ENCODE measurements at places on chromosomes 6 and 20.

GRCh38 chr20:39939241-39939865 is 749.7 kb downstream of the MAFB start:
- no peak for DNase-seq

GRCh38 chr20:47818016-47818415 is 32.7 kb upstream of the SULF2 start:
- no peak for DNase-seq

- no peak for DNase-seq
These were observed at the start of gene HLA-DOA for GRCh38 chr6:33008944-33009861. Gene HLA-DOA, minus strand, starts transcription at chr6:33009591.

- DNase-seq: no peak
These were observed 94.4 kb upstream of the ADGRF4 start for GRCh38 chr6:47603995-47604394.

- no peak for DNase-seq
These were observed 602.2 kb upstream of the NRSN1 start for GRCh38 chr6:23523771-23524170.

DNA sequence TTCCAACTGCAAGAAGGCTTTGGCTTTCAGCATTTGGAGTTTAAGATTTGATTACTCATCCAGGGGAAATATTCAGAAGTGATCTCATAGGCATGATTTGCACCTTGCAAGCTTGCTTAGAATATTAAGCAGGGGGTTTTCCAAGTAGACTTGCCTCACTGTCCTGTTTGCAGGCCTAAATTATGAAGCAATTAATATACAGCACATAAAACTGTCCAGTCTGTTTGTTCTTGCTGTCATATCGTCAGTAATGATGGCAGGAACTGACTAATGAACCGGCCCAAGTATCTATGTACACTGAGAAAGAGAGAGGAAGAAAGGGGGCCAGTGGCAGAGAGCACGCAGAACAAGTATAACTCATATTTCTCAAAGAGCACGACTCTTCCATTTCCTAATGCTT is 212.5 kb upstream of the SUPT3H start:
- DNase-seq: no peak

- no peak for DNase-seq
These were observed 45.4 kb upstream of the AIG1 start for GRCh38 chr6:143015300-143015706.

DNA sequence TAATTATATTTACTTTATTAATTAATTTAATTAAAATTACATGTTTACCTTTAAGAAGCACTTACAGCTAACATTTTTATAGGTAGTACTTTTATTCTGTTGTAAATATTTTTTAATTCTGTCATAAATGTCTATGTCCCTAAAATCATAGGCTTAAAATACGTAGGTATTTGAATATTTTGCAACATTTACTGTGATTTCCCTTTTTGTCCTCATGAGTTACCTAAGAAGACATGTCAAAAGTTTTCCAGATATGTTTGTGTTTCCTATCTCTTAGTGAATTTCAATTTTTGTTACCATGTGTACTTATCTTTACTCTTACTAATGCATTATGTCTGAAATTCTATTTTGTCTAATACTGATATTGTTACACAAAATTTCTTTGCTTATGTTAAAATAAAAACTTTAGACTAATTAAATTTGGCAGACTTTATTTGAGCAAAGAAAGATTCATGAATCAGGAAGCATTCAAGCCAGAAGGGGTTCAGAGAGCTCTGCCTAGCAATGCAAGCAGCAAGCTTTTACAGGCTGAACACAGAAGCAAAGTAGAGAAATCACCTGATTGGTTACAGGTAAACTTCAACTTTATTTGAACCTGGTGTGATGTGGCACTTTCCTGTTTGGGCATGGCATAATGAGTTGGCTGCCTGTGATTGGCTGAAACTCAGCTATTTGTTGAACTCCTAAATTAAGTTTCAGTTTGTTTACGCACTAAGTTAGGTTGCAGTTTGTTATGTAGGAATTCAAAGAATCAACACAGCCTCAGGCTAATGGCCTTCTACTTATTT is 123.2 kb upstream of the TMEM170B start:
- no peak for DNase-seq

DNA sequence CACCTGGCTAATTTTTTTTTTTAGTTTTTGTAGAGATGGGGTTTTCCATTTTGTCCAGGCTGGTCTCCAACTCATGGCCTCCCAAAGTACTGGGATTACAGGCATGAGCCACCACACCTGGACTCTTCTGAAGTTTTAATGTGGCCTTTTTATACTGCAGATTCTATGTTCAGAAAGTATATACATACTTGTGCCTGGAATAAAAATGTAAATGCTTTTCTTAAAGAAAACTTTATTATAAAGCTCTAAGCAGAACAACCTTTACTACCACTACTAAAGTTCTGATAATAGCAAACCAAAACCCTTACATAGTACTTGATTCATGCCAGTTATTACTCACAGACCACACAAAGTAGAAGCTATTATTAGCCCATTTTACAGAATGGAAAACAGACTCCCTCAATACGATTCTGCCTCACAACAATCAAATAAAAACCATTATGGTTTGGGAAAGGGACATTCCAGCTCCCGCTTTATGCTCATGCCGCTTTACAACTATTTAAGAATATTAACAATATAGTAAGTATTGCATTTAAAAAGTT is 5.3 kb downstream of the PHIP start:
- DNase-seq: no peak

DNA sequence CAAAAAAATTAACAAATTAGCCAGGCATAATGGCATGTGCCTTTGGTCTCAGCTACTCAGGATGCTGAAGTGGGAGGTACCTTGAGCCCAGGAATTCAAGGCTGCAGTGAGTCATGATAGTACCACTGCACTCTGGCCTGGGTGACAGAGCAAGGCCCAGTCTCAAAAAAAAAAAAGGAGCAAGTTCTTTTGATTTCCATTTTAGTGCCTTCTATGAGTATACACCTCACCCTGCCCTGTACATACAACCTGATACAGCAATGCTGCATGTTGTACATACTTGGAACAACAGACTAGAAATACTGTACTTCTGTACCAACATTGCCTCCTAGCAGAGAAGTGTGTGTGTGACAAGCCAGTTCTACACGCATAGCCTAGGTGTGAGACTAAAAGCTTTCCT is 97.3 kb upstream of the CARMIL1 start:
- DNase-seq: no peak

DNA sequence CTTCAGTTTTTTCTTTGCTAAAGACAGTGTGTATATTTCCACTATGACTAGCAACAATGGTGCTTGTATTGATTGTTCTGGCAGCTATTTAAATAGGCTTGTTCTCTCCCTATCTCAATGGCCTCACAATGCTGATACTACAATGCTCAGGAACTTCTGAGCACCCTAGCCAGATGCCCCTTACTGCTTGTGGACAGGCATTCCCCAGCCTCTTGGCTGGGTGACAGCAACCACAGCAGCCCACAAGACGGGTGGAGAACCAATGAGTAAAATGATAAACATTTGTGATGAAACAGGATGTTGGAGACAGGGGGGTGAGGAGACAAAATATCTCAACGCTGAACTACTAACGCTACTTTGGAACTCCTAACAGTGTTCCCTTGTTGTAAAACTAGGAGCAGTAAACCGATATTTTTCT is 42.3 kb downstream of the HIVEP2 start:
- no peak for DNase-seq

DNA sequence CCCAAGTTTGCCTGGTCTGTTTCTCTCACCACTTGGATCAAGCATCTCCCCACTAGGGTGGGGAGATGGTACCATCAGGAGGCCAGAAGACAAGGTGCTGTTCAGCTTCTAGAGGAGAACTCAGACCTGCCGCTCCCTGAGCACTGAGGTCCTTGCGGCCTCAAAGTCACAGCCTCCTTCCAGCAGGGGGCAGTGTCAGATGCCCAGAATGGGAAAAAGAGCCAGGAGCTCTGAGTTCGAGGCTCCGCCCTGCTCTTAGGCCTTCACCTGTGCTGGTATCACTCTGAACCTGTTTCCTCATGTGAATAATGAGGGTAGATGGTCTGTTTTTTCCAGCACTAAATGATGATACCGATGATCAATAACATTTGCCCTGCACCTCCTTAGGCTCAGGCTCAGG is 68.7 kb downstream of the TOX2 start:
- no peak for DNase-seq

DNA sequence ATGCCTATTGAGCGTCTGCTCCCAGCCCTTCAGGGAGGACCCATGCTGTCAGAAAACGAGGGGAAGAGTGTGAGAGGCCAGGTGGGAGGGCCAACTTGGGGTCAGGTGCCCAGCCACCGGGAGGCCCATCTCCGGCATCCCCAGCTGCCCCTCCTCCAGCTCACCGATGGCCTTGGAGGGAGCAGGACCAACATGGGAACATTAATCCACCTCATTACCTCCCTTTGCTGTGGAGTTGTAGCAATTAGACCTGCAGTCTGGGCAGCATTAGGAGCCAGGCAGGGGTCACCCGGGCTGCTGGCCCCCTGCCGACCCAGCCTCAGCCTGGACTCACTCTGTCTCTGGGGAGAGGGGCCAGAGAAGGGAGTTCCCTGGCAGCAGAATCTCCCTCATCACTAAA is 25.1 kb downstream of the DLGAP4 start:
- no peak for DNase-seq

- DNase-seq: no peak
These were observed 54.3 kb upstream of the GPR31 start for GRCh38 chr6:167211881-167212712.

DNA sequence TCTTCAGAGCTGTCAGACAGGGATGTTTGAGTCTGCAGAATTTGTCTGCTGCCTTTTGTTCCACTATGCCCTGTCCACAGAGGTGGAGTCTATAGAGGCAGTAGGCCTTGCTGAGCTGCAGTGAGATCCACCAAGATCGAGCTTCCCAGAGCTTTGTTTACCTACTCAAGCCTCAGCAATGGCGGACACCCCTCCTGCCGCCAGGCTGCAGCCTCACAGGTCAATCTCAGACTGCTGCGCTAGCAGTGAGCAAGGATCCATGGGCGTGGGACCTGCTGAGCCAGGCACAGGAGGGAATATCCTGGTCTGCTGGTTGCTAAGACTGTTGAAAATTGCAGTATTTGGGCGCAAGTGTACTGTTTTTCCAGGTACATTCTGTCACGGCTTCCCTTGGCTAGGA is 28.4 kb upstream of the RAB32 start:
- no peak for DNase-seq

- no peak for DNase-seq
These were observed 64.3 kb downstream of the MRPL14 start for GRCh38 chr6:44062771-44063560.

DNA sequence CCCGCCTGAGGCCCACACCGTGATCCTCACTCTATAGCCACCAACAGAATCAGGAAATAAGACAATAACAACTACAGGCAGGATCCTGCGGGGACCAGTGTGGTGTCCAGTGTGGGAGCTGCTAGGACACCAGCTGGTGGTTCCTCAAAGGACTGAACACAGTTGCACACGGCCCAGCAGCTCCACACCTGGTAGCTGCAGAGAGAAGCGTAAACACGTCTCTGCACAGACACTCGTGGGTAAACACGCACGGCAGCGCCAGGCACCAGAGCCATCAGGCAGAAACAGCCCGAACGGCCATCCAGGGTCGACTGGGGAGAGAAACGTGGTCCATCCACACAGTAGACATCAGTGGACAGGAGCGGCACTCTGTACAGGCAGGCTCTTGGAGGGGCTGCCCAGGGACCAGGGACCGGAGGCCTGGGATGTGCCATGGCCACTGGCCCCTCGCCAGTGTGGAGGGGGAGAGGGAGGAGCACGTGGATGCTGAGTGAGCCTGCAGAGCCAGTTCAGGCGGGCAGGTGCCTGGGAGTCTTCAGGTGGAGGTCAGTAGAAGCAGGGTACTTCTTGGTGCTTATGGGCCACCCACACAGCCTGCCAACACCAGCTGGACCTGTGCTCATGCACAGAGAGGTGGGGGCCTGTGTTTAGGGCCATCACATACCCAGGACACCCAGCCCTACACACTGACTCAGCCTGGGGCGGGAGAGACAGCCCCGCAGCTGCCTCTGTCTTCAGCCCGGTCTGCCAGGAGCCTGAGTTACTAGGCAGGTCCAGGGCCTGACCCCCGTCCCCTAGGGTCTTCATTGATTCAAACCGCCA is 7.4 kb upstream of the LAMA5 start:
- no peak for DNase-seq

GRCh38 chr6:12719017-12719416 is 2.5 kb downstream of the PHACTR1 start:
- DNase-seq: no peak

DNA sequence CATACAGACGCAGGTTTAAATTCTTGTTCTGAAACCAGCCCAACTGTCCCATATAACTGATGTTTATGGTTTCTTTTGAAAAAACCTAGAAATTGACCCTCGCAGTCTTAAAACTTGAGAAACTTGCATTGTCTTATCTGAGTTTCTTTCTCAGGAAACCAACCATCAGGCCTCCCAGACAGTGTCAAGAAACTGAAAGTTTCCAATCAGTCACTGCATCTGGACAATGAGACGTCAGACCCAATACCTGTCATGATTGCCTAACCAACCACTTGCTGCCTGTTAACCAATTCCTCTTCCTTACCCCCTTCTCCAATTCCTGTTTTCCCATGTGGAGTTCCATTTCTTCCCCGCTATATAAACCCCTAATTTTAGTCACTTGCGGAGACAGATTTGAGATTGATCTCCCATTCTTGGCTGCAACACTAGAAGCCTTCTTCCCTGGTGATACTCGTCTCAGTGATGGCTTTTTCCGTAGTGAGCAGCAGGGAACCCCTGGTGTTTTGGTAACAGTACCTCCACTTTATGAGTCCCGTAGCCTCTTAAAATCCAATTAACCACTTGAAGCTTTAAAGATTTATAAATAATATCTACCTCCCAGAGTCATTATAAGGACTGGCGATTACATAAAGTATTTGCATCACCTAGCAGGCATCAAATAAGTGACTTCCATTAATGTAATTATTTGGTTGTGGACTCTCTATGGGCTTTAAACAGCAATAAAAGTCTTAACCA is 49.3 kb downstream of the GPR63 start:
- no peak for DNase-seq

GRCh38 chr20:21507400-21508229 is 6.2 kb downstream of the NKX2-2 start:
- DNase-seq: no peak

- DNase-seq: no peak
These were observed 406.1 kb downstream of the EPM2A start for GRCh38 chr6:145329257-145329656.

GRCh38 chr20:63230800-63231268 is 4.9 kb upstream of the BIRC7 start:
- no peak for DNase-seq

- no peak for DNase-seq
These were observed 45.5 kb upstream of the ENTPD6 start for GRCh38 chr20:25150016-25150415.
